ENCODE measurements at places on chromosomes 5 and 9.

GRCh38 chr5:58885260-58885659 is 302.4 kb downstream of the RAB3C start:
- DNase-seq, result no peak

GRCh38 chr5:161539016-161539415 is 7.5 kb downstream of the GABRB2 start:
- DNase-seq, result no peak

GRCh38 chr5:175860531-175861045 is 10.8 kb upstream of the CPLX2 start:
- DNase-seq, result no peak

DNA sequence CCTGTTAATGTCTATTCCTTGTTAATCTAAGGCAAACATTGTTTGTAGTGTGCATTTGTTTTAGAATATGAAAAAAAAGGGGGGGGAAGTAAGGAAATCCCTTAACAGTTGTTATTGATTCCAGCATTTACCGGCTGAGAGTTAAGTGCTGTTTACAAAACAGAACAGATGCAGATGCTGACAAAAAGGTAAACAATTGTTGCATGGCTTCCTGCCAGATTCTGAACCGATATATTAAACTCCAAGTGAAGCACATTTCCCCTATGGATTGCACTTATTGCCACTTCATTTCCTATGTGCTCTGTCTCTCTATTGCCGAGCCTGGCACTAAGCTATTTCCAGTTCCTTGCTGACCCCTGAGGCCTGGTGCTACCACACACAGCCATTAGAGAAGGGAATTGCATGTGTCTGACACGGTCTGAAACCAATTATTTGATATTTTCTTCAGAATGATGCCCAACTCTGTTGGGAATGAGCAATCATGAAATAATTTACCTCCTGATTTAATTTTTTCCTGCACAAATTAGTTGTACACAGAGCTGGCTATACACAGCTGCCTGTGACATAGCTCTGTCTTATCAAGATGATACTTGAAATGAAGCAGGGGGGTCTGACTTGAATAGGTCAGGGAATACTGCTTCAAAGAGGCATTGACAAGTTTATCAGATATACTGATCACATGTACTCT is 109.8 kb downstream of the KIAA0825 start:
- no peak for DNase-seq

- DNase-seq, result no peak
Measured at GRCh38 chr9:38699337-38699736, 20.6 kb downstream of the FAM240B start.
